ENCODE measurements at places on chromosomes 1 and 21.

DNA sequence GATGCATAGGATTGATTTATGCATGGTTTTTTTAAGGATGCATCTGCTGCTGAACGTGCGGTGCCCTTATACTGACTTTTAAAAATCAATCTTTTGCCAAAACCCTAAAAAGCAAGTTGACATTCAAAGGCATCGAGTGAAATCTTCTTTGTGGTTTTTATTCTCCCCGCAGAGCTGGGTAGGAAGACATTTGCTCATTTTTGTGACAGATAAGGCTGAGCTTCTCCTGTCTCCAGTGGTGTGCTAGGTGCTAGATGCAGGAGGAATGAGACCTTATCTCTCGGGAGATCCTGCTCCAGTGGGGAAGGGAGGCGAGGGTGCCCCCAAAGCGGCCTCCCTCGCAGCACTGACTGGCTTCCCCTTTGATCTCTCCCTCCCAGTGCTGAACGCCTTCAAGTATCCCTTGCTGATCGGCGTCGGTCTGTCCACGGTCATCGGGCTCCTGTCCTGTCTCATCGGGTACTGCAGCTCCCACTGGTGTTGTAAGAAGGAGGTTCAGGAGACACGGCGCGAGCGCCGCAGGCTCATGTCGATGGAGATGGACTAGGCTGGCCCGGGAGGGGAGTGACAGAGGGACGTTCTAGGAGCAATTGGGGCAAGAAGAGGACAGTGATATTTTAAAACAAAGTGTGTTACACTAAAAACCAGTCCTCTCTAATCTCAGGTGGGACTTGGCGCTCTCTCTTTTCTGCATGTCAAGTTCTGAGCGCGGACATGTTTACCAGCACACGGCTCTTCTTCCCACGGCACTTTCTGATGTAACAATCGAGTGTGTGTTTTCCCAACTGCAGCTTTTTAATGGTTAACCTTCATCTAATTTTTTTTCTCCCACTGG lies 14.9 kb upstream of the CD101 start:
- DNase-seq = no peak

DNA sequence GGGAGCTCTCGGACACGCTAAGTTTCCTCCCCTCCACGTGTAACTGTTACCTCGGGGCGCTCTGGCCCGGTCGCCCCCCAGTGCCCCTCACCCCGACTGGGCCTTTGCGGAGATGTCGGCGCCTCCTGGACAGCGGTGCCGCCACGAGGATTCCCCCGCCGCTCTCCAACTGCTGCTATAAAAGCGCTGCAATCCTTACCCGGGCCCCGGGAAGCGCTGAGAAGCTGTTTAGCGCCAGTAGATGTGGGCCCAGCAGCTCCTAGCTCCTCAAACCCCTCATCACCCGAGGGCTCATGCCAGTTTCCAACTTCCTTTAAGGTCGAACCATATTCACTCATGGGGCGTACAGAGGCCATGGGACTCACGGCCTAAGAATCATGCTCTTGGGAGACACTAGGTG lies 361 bp upstream of the LMX1A start:
- DNase-seq = no peak

DNA sequence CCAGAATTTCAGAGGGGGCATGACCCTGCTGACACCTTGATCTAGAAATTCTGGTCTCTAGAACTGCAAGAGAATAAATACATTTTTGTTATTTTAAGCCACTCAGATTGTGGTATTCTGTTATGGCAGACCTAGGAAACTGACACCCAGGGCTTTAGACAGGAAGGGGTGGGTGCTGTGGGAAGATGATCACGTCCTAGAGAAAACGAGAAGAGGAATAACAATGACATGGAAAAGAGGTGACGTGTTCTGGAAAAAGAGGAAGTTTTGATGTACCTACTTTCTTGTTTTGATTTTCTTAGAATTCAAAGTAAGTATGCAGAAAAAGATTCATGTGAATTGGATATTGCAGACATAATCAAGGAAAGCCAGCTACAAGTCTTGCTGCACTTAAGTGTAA lies 232.9 kb upstream of the RUNX1 start:
- no peak for DNase-seq

DNA sequence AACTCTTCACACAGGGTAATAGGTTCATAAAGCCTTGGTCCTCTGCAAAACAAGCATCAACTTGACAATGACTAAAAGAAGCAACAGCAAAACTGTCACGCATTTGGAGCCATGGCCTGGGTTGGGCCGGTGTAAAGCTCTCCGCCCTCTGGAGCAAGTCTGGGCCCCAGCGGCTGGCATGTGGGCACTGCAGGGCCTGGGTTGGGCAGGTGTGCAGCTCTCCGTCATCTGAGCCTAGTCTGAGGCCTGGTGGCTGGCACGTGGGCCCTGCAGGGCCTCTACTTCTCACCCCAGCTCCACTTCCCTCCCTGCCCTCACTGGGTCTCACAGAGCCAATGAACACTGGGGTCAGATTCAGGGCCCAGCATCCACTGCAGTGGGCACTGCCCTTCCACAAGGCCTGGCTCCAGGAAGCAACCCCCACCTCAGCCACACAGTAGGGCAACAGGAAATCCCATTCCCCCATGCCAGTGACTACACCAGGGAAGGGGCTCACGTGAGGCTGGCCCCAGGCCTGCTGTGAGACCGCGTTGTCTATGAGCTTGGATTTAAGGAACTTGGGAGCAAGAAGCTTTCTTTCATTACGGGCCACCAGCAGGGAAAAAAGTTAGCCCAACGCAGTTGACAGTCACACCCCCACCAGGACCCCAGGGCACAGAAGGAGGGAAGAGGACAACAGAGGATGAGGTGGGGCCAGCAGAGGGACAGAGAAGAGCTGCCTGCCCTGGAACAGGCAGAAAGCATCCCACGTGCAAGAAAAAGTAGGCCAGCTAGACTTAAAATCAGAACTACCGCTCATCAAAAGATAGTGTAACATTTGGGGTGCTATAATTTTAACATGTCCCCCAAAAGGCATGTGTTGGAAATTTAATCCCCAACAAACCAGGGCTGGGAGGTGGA lies 52.7 kb downstream of the NPHP4 start:
- DNase-seq = no peak

GRCh38 chr1:232792949-232793348 lies 12.3 kb upstream of the MAP10 start:
- DNase-seq = no peak

- DNase-seq = no peak
Measured at GRCh38 chr21:46188226-46189212, 4.3 kb upstream of the SPATC1L start.

DNA sequence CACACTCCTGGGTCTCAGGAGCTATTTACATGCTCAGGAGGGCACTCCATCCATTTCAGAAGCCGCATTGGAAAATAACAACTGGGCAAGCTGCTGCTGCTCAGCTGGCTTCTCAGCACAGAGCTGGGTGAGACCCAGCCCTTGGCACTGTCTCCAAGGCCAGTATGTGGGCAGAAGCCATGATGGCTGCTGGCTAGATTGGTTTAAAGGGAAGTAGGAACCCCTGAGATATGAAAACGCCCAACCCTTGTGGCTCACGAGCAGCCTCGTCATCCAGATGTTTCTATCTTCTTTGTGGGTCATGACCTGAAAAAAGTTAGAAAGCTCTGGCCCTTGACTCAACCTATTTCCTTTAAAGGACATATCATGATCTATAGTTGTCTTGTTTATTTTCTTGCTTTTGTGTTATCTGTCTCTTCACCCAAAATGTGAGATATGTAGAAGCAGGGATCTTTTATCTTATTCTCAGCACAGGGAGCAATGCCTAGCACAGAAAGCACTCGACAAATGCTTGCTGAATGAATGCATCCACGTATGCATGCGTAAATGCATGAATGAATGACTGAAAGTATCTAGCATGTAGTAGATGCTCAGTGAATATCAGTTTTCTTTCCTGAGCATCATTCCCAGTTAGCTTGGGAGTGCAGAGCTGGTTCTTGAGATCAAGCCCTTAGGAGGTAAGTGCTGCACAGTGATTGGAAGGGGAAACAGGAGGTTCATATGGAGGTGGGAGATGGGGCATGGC lies 11.6 kb downstream of the MYBPH start:
- no peak for DNase-seq

DNA sequence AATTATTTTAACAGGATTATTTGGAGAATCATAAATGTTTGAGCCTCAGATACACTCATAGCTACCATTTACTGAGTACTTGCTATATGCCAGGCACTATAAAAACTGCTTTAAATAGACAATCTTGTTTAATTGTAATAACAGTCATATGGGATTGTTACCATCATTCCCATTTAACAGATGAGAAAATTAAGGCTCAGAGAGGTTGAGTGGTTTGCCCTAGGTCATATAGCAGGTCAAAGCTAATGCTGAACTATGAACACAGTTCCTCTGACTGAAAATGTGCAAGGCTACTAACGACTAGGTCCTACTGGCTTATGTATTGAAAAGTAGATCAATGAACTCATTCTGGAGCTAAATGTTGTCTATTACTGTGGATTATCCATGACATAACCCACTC lies 63.4 kb downstream of the DDR2 start:
- no peak for DNase-seq

DNA sequence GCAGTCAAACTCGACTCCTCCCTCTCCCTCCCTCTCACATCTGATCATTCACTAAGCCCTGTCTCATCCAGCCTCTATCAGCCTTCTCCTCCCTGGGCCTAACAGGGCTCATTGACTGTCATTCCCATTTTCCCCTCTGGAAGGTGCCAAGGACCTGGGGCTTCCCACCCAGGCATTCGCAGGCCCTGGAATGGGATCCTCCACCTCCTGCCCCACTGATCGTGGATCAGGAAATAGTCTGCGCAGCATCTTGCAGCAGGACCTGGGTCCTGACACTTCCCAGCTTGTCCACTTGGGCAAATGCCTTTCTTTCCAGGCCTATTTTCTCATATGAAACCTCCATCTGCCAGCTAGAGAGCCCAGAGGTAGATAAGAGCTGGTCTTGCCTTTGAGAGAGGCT lies 71.2 kb upstream of the ZC3H12A start:
- no peak for DNase-seq

DNA sequence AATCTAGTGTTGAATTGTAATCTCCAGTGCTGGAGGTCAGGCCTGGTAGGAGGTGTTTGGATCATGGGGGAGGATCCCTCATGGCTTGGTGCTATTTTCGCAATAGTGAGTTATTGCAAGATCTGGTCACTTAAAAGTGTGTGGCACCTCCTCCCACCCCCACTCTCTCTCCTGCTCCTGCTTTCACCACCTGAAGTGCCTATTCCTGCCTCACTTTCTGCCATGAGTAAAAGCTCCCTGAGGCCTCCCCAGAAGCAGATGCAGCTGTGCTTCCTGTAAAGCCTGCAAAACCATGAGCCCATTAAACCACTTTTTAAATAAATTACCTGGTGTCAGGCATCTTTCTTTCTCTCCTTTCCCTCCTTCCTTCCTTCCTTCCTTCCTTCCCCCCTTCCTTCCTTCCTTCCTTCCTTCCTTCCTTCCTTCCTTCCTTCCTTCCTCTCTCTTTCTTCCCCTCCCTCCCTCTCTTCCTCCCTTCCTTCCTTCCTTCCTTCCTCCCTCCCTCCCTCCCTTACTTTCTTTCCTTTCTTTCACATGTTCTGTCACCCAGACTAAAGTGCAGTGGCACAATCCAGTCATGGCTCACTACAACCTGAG lies 172.4 kb downstream of the C1orf21 start:
- DNase-seq = no peak

- DNase-seq = no peak
Measured at GRCh38 chr1:45820788-45821187, 17.4 kb downstream of the MAST2 start.

- no peak for DNase-seq
Measured at GRCh38 chr1:198650506-198650905, 11.7 kb downstream of the PTPRC start.

GRCh38 chr1:101311146-101311920 lies 74.5 kb downstream of the S1PR1 start:
- DNase-seq = no peak

DNA sequence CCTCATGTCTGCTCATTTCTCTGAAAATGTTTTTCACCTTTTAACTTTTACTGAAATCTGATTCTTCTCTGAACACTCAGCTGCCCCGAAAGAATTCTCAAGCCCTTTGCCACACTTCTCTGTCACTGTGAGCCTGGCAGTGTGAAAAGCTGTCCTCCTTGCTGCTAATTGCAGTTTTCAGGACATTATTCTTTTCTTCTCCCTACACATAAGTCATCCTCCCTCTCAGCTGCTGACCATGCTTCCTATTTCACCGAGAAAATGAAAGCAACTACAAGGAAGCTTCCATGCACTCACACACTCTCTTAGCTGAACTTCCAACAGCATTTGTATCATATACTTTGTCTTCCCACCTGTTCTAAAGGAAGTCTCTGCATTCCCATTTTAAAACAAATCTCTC lies 15.8 kb downstream of the OLFM3 start:
- DNase-seq = no peak

GRCh38 chr1:239337799-239338430 lies 48.5 kb upstream of the CHRM3 start:
- no peak for DNase-seq

GRCh38 chr1:199489594-199489993 lies 537.9 kb upstream of the NR5A2 start:
- DNase-seq = no peak

DNA sequence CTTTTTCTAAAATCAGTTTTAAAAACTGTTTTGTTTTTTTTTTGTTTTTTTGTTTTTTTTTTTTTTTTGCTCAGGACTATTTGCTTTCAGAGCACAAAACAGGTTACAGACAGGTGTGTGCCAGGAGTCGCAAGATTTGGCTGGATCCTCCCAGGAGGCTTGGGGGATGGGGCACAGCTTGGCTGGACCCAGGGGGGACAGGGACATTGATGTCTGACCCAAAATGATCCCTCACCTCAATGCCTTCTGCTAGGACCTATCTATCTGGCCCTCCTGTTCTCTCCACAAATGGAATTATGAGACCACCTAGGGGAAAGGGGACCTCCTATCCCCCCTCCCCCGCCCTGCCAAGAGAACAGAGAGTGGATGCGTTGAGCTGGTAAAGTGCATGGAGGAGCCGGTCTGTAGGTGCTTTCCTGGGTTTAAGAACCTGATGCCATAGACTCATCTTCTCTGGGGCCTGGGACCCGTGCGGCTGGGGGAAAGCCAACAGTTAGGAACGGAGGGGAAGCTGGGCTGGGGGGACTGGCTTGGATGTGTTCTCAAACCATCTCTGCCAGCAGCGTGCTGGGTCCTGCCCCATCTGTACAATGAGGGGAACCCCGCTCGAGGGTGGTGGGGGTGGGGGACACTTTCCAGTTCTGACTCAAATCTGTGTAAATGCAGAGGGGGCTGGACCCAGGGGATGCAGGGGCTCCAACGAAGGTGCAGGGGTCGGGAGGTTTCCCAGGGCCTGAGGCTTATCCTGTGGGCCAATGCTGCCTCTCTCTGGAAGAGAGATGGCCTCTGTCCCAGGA lies 28.9 kb downstream of the RUNX3 start:
- no peak for DNase-seq

DNA sequence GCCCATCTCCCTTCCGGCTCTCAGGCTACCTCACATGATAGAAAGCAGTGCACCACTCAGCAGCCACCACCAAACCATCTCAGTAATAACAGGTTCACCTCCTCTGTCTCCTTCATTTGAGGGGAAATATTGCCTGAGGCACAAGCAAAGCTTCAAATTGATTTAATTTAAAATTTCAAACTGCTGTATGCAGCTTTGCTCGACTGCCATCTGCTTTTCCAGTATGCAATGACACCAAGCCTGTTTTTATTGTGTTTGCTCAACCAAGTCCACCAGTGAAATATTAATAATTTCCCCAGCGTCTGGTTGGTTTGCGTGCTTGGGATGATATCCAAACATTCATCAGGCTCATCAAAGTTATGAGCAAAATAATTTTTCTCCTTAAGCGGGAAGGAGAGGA lies 552.4 kb upstream of the DAB1 start:
- DNase-seq = no peak
